ENCODE measurements at places on chromosomes 12 and 14.

- DNase-seq: no peak
Observed at GRCh38 chr14:70724944-70725343, 83.2 kb downstream of the TTC9 start.

- DNase-seq: peak; percentile 20
Observed at GRCh38 chr12:93441081-93441616, 598 bp downstream of the UBE2N start.

GRCh38 chr14:32601069-32601468 lies 272.0 kb downstream of the AKAP6 start:
- DNase-seq: no peak

- DNase-seq: no peak
Observed at GRCh38 chr14:54532111-54533012, 22.7 kb downstream of the CGRRF1 start.

DNA sequence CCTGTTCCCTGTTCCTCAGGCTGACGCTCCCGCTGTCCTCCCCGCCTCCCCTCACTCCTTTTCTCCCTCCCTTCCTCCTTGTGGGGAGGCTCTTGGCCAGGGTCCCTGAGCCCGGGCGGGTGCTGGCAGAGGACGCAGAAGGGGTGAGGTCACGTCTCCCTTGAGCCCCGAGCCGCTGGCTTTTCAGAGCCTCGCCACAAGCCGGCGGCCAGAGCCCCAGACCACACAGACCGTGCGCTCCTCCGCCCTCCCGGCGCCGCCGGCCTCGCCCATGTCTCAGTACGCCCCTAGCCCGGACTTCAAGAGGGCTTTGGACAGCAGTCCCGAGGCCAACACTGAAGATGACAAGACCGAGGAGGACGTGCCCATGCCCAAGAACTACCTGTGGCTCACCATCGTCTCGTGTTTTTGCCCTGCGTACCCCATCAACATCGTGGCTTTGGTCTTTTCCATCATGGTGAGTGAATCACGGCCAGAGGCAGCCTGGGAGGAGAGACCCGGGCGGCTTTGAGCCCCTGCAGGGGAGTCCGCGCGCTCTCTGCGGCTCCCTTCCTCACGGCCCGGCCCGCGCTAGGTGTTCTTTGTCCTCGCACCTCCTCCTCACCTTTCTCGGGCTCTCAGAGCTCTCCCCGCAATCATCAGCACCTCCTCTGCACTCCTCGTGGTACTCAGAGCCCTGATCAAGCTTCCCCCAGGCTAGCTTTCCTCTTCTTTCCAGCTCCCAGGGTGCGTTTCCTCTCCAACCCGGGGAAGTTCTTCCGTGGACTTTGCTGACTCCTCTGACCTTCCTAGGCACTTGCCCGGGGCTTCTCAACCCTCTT lies at the start of gene TMEM233:
TSS of gene TMEM233 (plus strand) at position 197 of the 821 bp plus-strand sequence. CDS start at position 272, 75 bp downstream.
- no peak for DNase-seq

DNA sequence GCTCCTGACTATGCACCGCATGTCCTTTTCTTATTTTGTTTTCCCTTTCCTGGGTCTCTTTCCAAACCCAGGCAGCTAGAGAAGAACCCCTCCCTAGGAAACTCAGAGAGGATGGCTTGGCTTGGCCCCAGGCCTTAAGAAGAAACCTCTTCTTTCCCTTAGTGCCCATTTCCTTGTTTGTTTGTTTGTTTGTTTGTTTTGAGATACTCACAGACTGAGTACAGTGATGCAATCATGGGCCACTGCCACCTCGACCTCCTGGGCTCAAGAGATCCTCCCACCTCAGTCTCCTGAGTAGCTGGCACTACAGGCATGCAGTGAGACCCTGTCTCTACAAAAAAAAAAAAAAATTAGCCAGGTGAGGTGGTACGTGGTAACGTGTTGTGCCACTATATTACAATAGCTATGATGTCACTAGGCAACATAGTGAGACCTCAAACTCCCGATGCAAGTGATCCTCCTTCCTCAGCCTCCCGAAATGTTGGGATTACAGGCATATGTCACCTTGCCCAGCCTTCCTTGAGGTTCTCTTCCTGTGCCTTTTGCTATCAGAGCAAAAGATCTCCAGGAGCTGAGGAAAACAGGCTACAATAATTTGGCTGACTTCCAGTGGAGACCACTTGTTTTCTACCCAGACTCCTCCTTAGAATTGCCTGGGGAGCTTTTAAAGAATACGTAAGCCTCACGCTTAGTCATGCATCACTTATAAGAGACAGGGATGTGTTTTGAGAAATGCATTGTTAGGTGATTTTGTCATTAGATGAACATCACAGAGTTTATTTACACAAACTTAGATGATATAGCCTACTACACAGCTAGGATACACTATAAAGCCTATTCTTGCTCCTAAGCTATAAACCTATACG lies 34.5 kb upstream of the LGALS3 start:
- DNase-seq: no peak

DNA sequence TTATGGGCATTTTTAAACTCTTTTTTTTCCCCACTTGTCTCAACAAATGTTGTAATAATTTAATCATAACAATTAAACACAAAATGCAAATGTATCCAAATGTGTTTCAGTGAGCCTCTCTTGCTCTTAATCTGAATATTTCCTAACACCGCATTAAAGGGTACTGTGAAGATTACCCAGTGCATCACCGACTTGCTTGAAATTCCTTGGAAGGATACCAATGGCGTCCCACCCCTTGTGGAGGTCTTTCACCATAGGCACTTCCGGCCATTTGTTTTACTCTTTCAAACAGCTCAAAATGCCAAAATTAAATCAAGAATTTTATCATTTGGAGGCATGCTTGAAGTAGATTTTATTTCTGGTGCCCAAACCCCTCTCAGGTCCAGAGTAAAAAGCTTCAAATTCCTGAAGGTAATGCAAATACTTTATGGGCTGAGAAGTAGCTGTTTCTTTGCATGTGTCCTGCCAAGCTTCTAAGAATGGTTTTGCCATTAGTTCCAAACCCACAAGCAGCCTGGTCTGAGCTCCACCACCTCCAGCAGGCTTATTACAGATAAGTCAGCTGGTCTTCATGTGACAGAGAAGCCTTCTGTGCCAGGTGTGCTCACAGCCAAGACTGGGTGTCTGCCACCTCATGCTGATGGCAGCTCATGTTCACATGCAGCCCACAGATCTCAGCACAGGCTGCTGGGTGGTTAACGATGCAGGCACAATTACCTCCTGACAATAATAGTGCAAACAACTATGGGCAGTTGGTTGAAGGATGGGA lies 16.4 kb upstream of the NUDT4 start:
- DNase-seq: no peak

GRCh38 chr12:2318286-2318685 lies 265.5 kb downstream of the CACNA1C start:
- DNase-seq: no peak

- no peak for DNase-seq
Observed at GRCh38 chr12:110010853-110011723, 11.9 kb downstream of the ANKRD13A start.

GRCh38 chr12:49422114-49422513 lies 54.9 kb downstream of the SPATS2 start:
- DNase-seq: no peak

- peak; percentile 48 for DNase-seq
Observed at GRCh38 chr12:47721431-47721973, 3.8 kb downstream of the ENDOU start.

GRCh38 chr14:95287176-95287754 lies 32.4 kb downstream of the CLMN start:
- no peak for DNase-seq

GRCh38 chr14:24072436-24072835 lies 1.1 kb downstream of the CPNE6 start:
- no peak for DNase-seq

- DNase-seq: no peak
Observed at GRCh38 chr12:100743060-100743459, 51.5 kb upstream of the ANO4 start.

DNA sequence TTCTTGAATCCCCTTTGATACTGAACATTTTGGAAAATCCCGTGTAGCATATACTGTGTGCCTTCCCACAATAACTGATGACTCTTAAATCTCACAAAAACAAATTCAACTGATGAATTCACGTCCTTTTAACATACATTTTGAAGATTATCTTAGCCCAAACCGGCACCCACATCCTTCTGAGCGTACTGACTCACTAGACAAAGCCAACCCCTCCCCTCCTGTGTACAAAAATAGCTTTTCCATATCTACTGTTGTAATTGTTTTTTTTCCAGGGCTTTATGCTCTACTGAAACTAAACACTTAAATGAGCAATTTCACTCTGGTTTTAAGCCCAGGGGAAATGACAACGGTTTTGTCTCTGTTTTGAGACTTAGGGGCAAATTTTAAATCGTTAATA lies 109.4 kb upstream of the ATF7IP start:
- DNase-seq: peak; percentile 40

DNA sequence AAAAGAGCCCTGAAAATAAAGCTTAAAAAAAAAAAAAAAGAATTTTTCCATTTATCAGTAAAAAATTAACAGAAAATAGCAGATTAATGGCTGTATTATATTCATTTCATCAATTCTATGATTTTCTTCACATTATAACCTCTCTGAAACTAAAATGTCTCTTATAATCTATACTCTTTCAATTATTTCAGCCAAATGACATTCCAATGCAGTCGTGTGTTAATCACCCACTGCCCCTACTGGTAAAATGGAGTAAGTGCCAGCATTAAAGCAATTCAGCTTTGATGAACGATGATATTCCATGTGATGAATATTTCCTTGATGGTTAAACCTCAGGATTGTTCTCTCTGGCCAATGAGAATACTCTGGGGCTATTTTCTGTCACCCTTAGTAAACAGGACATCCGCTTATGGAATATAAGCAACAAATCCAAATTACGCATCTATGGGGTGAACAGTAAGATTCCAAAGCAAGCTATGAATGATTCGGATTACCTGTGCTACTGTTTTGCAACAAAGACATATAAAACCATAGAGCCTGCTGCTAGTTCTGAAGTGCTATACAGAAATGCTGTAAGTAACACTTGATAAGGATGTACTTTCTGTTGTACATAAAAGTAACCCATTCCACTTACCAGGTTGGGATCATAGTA lies 20.3 kb upstream of the SYCP3 start:
- no peak for DNase-seq

DNA sequence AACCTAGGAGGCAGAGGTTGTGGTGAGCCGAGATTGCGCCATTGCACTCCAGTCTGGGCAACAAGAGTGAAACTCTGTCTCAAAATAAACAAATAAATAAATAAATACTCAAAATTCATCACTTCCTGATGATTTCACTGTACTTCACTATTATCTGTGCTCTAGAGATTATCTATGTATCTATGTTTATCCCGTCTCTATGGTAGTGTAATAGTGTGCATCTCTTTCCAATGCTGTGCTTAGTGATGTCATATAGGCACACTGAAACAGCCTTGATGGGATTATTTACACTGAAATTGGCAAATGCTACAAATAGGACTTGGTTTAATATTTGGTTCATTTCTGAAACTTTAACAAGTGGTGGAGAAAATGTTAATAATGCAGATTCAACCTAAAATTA lies 6.5 kb downstream of the CAPS2 start:
- DNase-seq: no peak
